ENCODE measurements at places on chromosomes 2 and 18.

DNA sequence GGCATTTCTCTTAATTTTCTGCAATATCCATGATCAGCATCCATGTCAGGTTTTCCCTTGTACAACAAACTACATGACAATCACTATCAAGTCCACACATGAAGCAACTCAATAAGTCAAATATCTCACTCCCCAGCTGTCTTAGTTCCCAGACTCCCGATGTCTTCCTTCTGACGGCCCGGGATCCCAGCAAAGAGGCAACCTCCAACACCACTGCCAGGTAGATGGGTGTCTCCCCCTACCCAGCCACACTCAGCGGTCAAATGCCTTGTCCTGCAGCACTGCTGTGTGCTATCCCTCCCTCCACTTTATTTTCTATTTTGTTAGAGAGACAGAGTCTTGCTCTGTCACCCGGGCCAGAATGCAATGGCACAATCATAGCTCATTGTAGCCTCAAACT is 23.3 kb downstream of the TRABD2A start:
- no peak for DNase-seq

GRCh38 chr18:24296276-24296675 is 101.3 kb downstream of the OSBPL1A start:
- DNase-seq, result no peak

DNA sequence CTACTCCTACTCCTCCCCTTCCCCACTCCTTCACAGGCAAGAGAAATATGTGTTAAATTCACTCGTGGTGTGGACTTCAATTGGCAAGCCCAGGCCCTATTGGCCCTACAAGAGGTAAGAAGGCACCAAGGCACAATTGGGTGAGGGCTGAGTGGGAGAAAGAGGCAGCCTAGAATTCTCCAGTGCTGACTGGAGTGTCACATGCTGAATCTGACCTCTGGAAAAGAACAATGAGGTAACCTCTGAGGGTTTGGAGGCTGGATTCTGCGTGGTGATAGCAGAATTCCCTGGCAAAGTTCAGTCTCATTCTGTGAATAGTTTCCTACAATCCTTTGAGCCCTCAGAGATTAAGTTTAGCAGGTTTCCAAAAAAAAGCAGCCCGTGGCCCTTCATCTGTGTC is 6.9 kb downstream of the CENPA start:
- no peak for DNase-seq

DNA sequence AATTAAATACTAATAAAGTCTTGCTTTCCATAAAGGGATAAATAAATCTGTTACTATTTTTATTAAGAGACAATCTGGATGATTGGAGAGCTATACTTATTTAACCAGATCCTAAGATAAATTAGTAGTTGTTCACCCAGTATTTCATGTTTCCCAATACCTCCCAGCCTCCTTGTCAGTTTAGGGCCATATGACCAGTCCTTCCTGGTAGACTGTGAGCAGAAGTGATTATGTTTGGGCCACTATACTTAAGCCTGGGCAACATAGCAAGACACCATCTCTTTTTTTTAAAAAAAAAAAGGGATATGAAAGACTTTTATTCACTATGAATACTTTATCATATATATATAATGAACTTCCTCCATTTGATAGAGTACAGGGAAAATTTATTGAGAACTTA is 48.8 kb upstream of the PPM1B start:
- DNase-seq, result no peak

DNA sequence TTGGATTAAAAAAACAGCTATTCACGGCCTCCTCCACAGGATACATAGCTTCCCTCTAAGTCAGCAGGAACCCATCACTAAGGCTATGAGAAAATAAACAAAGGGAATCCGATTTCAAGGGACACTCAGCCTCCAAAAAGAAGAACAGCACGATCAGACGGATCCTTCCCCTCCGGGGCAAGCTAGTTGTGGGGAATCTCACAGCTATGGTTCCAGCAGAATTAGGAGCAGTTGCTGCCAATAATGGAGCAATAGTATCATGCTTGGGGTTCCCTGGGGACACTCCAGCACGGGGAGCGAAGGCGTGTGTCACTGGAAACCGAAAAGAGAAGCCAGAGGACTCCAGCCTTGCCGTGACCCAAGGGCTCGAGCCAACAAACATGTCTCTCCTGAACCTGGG is 163.1 kb downstream of the TTC32 start:
- no peak for DNase-seq

- DNase-seq, result no peak
Observed at GRCh38 chr2:70947556-70948184, 12.0 kb downstream of the ATP6V1B1 start.

GRCh38 chr18:10169814-10170213 is 256.0 kb downstream of the VAPA start:
- DNase-seq, result no peak

DNA sequence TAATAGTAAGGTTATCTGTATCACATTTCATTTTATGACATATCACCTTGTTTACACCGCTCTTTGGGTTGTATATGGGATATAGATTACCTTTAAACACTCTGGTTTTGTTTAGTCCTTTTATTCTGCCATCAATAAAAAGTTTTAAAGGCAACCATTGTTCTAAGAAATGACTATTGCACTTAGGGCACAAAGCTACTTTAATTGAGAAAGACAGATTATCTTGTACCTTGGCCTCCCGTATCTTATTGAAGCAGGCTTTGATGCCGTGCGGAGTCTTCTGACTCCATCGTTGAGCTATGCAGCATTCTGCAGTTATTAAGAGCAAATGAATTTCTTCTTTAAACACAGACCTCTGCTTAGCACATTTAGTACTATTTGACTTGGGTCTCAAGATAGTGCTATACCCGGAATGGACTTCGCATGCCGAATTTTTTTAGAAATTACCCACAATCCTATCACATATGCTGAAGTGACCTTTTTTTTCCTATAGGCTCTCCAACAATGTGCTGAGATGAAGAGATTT is 16.7 kb downstream of the PKDCC start:
- no peak for DNase-seq

- no peak for DNase-seq
Observed at GRCh38 chr18:61926532-61926931, 33.7 kb upstream of the RNF152 start.

- no peak for DNase-seq
Observed at GRCh38 chr2:104690255-104690984, 163.5 kb upstream of the POU3F3 start.

- DNase-seq, result no peak
Observed at GRCh38 chr2:58796239-58796910, 555.2 kb upstream of the FANCL start.

GRCh38 chr2:136765256-136766072 is at the start of gene THSD7B:
TSS of gene THSD7B (plus strand) at chr2:136765545. CDS start at chr2:136882179, 116,634 bp downstream.
- no peak for DNase-seq

DNA sequence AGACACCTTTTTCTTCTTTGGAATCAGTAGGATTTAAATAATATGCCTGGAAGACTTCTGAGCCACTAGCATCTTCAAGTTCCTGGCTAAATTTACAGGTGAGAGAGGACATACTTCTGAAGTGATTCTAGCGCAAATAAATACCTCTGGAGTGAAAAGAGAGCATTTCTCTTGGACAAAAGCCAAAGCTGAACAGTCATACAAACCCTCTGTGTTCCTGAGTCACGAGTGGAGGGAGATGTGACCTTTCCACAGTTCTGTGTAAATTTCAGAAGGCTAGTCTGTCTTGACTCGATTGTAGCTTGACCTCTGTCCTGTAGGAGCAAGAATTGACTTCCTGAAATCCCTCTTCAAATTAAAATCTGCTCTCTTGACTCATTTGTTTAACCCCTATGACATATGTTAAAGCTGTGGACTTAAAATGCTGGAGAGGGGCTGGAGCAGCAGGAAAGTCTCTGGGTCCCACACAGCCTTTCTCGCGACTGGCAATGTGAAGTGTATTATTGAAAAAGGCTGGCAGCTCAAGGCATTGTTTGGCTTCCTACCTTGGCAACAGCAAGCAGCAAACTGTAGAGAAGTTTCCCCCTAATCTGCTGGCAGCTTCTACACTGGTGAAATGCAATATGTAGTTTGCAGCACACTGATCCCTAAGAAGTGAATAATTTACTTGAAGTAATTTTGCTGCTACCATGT is 79.6 kb upstream of the GCFC2 start:
- no peak for DNase-seq

- DNase-seq, result no peak
Observed at GRCh38 chr2:71299507-71299906, 32.1 kb upstream of the ZNF638 start.

- no peak for DNase-seq
Observed at GRCh38 chr2:12046641-12047040, 300.2 kb downstream of the LPIN1 start.

GRCh38 chr18:32958746-32959145 is 185.9 kb upstream of the KLHL14 start:
- no peak for DNase-seq

DNA sequence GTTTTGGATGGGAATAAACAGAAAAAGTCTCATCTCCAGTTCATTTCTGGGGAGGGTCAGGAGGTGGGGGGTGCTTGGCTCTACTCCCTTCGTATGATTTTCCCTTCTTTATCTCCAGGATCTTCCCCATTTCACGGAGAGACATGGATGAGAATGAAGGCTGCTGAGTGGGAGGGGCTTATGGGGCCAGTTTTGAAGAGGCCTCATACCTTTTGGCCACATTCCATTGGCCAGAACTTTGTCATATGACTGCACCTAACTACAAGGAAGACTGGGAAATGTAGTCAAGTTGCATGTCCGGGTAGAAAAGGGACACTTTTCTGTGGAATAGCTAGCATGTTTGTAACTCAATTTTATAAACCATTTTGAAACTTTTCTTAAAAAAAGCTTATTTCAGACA is 117.6 kb downstream of the NEDD4L start:
- no peak for DNase-seq

- DNase-seq, result no peak
Observed at GRCh38 chr18:23237524-23238151, 102.4 kb downstream of the CABLES1 start.
